Aorta (tissue), 5 donors: ENCODE measurements at places on chromosomes 2 and 18.

DNA sequence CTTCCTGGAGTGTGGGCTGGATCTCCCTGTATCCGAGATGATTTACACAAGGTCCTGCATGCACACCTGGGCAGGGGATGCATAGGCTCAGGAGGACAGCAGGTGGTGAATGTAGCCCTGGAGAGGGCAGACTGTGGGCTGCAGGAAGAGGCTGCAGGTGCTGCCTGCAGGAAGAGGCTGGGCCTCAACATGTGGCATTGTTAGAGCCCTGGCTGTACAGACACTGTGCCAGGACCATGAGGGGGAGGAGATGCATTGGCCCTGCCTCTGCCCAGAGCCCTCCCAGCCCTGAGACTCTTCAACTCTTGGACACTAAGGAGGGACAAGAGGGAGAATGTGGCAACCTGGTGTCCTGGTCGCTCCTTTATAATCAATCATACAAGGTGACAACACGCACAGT lies 392.8 kb downstream of the TNS1 start:
- DNase-seq: no peak

DNA sequence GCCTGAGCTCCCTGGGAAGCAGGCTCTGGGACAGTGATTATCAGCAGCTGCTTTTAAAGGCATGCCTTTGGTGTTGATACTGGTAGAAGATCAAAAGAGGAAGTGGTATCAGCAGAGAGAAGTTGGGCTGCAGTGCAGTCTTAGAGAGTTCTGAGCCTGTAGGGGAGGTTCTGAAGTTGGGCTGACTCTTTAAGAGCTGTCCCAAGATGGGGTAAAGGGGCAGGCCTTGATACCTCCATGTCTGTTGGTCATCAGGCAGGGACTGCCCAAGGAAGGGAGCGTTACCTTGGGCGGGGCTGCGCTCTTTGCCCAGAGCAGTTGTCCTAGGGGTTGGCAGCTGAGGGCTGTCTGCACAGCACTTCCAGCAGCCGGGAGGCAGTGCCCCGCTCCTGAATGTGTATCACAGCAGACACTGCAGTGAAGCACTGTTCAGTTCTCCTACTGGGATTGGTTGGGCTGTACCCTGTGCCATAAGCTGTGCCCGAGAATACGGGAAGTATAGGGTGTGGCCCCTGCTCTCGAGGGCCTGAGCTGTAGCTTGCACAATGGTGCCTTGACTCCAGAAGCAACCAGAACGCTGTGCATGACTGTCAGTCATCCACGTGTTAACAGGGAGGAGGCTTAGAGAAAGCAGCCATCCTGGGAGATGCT lies 177.0 kb downstream of the CTIF start:
- peak; percentile 66 for DNase-seq

DNA sequence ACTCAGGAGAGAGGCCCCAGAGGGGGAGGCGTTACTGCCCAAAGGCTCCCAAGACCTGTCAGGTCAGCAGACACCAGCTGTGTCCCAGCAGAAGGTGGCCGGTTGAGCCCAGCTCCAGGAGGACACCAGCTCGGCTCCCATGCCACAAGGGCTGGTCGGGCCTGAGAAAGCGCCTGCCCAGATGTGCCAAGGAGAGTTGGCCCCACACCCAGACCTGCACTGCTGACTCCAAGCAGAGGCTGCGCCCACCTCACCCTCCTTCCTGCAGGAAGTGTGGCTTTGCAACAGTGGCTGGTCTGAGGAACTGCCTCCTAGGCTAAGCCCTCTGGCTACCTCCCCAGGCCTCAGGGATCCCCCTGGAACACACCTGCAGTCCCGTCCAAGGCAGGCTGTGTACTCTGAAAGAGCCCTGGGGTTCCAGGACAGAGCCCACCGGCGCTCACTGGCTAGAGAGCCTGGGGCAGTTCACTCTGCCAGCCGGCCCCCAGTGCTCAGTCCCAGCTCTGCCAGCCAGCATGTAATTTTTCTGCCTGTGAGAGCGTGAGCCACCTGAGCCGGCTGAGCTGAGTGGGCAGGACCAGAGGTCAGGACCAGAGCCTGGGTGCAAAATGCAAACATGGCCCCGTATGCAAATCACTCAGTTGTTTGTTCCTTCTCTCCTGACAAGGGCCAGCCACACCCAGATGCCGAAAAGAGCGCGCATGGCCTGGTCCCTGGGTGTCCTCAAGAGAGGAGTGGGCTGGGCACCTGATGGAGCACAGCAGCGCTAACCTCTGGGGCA lies 36.9 kb upstream of the PTMA start:
- DNase-seq: no peak

DNA sequence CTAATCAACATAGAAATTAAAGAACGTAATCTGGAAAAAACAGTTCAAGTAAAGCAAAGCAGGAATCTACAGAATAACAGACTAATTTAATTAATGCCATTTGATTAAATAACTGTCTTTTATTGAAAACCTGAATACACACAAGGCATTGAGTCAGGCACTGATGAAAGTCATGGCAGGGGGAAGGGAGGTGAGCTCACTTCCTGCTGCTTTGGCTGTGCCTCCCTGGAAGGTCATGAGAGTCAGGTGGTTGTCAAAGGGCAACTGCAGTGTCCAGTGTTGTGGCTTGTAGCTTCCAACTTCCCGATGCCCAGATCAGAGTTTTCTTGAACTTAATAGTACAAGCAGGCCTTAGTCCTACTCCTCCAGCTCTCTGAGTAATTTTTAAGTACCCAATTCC lies 180.9 kb downstream of the PID1 start:
- DNase-seq: peak; percentile 47

DNA sequence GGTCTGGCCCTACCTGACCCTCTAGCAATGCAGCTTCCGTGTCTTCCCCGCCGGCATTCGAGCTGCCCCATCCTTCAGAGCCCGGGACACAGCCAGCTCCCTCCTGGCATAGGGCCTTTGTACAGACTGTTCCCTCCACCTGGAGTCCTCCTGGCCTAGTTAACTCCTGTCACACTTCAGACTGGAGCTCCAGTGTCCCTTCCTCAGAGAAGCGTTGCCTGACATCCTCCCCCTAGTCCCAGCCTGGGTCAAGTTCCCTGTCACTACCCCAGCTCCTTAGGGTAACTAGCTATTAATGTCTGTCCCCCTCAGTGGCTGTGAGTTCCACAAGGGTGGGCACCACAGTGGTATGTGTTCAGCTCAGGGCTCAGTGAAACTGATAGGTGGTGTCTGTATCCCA lies 45.5 kb upstream of the LOXHD1 start:
- no peak for DNase-seq

DNA sequence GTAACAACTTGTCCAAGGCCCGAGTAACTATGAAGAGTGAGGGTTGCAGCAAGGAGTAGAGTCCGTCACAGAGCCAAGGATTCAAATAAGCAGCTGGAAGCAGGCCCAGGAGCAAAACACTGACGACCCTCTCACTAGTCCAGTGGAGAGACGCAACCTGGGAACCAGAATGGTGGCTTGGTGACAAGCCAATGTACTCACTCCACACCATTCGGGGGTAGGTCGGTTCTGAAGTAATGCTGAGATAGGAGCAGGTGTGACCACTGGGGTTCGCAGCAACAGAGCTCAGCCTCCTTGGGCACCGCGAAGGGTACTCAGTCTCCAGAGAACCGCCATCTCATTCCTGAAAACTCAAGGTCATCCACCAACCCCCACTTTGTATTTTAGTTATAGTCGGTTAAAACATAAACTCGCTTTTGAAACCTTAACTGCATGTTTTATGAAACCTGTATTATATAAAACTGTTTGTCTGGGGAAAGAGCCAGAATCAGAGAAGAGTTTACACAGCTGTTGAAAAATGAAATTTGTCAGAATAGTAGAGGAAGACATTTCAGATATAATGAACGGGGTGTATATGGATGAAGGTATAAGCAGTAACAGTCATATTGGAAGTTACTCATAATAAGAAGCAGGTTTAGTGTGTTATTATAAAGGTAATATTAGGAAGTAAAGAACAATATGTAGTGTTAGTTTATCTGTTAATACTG lies 8.6 kb downstream of the ANKRD62 start:
- no peak for DNase-seq

- no peak for DNase-seq
These were observed 146.0 kb downstream of the RHBDD1 start for GRCh38 chr2:226981791-226982326.

- DNase-seq: no peak
These were observed 7.1 kb downstream of the ADAM17 start for GRCh38 chr2:9548506-9548905.

- DNase-seq: no peak
These were observed 95.3 kb downstream of the PIGN start for GRCh38 chr18:62091487-62092120.

DNA sequence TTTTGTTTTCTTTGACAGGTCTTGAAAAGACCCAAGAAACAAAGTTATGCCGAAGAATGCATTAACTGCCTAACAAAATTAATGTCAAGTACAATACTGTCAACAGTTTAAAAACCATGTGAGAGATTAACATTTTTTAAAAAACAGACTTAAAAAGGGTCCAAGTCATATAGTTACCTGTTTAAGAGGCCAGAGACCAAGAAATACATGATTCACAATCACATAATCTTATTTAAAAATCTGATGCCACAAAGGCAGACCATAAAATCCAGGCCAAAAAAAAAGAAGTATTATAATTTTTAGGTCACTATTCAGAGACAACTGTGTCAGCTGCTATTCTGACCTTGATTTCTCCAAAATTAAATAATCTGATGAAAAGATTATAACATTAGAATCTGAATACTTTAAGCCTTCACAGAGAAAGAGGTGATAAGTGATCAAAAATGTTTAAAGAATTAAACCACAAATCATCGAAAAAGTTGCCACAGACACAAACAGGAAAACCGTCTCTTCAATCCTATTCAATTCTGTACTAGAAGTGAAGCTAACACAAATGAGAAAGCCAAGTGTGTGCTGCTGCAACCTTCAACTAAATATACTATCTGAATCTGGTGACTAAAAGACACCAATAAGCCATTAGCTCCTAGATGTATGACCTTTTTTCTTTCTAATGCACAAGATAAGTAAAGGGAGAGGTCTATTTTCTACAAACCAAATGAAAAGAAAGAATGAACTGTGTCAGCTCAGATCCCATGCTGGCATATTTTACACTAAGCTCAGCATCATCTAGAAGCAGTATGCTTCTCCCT lies 286.0 kb downstream of the ZEB2 start:
- no peak for DNase-seq

DNA sequence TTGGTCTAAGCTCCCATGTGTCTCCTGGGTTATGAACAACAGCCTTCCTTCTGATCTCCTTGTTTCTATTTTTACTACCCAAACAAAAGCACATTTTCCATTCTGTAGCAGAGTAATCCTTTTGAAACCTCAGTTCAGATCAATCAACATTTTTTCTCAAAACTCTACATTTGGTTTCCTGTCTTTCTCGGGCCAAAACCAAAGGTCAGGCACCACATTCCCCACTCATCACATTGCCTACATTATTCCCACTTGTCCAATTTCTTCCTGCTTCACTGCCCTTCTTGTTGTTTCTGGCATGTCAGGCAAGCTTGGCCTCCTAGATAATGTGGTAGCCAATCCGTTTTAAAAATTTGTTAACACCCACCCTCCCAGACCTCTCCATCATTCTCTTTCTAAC lies 196.8 kb downstream of the PPP1R1C start:
- DNase-seq: no peak

DNA sequence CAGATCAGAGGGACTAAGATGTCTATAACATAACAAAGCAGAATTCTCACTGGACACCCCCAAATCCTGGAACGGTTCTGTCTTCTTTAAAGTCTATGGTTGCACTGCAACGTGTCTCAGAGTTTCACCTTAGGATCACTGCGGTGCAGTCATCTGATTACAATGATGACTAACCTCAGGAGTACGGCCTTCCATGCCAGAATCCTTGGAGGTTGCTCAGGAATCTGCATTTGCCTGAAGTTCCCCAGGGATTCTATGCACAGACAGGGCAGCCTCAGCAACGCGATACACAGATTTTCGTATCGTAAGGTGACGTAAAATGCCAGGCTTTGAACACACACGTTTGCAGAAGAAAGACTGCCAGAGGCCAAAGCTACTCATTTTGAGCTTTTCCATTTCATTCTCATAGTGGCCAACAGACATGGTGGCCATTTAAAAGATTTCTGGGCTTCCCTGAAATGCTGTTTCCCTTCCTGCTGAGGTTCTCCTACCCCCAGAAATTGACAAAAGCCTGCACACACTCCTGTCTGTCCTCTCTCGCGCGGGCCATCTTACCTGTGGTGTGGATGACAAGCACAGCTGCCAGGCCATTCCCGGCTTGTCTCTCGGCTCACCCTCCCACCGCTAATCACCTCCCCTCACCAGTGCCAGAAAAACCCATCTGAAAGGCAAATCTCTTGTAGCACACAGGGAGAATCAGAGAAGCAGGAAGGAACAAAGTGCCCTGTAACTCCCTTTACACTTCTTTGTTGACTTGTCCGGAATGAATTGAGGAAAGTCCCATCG lies 148.8 kb downstream of the ACKR3 start:
- DNase-seq: no peak

DNA sequence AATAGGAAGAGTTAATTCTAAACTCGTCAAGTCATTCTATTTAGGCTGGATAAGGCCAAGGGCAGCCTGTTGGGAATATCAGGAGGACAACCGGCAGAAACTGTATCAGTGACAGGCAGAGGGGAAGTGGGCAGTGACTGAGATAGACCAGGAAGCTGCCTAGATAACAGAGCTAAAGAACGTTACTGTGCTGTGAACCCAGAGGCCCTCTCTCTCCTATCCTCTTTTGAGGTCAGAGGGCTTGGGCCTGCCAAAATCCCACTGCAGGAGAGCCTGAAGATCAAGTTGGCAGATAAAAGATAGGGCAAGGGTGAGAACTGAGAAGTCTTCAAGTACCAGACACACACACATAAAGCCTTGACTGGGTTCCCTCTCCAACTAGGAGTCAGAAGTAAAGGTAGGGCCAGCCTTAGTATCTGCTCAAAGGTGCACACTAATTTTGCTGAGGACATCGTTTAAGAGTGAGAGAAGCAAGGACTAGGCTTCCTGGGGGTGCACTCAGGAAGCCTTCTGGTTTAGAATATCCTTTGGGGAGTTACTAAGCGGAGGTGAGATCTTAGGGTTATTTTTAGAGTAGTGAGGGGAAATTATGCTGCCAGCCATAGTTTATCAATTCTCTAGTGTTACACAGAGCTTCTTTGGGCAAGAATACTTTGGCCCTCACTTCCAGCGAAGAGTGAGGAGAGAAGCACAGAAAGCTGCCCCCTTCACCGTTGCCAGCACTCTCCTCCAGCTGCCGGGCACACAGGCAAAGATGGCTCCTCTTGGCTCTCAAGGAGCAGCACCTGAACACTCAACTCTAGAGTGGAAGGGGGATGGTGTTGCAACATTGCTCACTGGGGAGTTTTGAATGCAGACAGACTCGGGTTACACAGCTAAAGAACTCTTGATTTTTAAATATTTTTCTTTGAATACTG lies 9.8 kb downstream of the CAVIN2 start:
- no peak for DNase-seq

- DNase-seq: no peak
These were observed 277.3 kb downstream of the MBD2 start for GRCh38 chr18:53947092-53947640.

- no peak for DNase-seq
These were observed 68.8 kb downstream of the LBH start for GRCh38 chr2:30300122-30300455.

DNA sequence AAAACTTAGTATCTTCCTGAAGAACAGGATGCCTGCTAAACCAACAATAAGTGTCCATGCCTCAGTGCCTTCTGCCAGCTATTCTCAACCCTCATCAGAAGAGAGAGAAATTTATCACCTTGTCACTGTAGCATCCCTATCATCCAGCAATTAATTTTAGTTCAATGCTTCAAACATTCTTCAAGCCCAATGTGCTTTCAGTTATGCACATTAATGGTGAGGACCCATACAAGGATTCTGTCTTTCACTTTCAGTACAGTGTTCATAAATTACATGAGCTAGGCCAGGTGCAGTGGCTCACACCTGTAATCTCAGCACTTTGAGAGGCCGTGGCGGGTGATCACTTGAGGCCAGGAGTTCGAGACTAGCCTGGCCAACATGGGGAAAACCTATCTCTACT lies 47.0 kb upstream of the MSH6 start:
- DNase-seq: no peak
